A549 treated with GW870086 at 1 μM for 4 hours (cell line): ENCODE measurements at places on chromosomes 7 and 10. TPM values are rescaled to one million over a fixed set of nuclear protein-coding genes. Genes with fewer than 3 reads are reported as not detected.

LRIT1 gene
- total RNA-seq, result not detected in 5 replicates

ASB15 gene
- not detected in 5 replicates for total RNA-seq

CAMK2B gene
- total RNA-seq, result 0.09 to 0.34 TPM (median 0.14 TPM) in 5 replicates

AGAP9 gene
- total RNA-seq, result 8.4 to 9.7 TPM (median 9.1 TPM) in 5 replicates

OR9A2 gene
- not detected in 5 replicates for total RNA-seq

CLDN12 gene
- 16.1 to 31.9 TPM (median 26.9 TPM) in 5 replicates for total RNA-seq

SMKR1 gene
- total RNA-seq, result 7.9 to 10.8 TPM (median 10.1 TPM) in 5 replicates

HMX2 gene
- 0.14 to 0.25 TPM in 2 of 5 replicates, not detected in the others for total RNA-seq

VPS41 gene
- 21.0 to 29.4 TPM (median 24.6 TPM) in 5 replicates for total RNA-seq

CYP26C1 gene
- not detected in 5 replicates for total RNA-seq

HUS1 gene
- total RNA-seq, result 16.4 to 19.9 TPM (median 17.2 TPM) in 5 replicates
